ENCODE measurements at places on chromosomes 7 and 10.

DNA sequence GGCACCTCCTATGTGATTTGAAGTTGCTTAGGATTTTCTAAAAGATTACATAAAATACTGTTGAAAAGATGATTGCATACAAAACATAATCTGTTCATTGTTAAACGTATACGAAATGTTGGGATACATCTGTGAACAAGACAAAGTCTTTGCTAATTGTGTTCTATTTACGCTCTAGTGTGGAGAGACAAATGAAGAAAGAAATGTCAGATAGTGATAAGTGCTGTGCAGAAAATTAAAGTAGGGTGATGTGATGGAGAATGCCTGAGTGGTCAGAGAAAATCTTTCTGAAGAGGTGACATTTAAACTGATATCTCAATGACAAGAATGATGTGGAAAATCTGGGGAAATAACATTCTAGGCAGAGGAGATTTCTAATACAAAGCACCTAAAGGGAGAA, 13.4 kb upstream of the ZRANB1 start:
- DNase-seq = no peak

DNA sequence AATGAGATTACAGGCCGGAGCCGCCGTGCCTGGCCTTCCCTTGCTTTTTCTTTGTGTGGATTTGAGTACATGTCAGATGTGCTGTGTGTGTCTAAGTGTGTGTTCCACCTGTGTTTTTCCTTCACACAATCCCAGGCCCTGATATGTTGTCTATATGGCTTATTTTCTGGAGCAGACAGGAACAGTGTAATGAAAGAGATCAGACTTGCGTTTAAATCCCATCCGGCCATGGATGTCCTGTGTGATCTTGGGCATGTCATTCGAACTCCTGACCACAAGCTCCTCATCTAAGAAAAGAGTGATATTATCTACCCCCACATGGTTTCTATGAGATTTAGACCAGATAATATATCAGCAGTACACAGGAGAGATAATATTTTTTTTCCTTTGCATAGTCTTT, 37.2 kb downstream of the APBB1IP start:
- no peak for DNase-seq

DNA sequence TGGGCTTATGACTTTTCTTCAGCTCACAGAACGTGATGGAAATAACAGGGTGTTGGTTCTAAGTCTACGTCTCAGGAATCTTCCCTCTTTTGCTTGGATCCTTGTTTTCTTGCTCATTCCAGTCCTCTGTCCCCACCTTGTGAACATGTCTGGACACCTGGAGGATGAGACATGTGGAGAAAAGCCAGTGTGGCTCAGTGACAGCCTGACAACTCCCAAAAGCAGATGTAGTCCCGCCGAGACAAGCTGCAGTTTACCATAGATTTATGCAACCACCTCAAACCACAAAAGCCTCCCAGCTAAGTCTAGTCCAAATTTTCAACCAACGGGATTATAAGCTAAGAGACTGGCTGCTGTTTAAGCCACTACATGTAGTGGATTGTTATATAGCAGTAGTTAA, 476.1 kb downstream of the SH2D4B start:
- no peak for DNase-seq

- no peak for DNase-seq
Observed at GRCh38 chr7:147412782-147413556, 1177.6 kb upstream of the C7orf33 start.

- no peak for DNase-seq
Observed at GRCh38 chr10:102102421-102102820, 17.7 kb downstream of the LDB1 start.

GRCh38 chr10:110914431-110914830, 4.5 kb downstream of the BBIP1 start:
- DNase-seq = no peak

- no peak for DNase-seq
Observed at GRCh38 chr10:110429301-110429700, 68.4 kb upstream of the DUSP5 start.

DNA sequence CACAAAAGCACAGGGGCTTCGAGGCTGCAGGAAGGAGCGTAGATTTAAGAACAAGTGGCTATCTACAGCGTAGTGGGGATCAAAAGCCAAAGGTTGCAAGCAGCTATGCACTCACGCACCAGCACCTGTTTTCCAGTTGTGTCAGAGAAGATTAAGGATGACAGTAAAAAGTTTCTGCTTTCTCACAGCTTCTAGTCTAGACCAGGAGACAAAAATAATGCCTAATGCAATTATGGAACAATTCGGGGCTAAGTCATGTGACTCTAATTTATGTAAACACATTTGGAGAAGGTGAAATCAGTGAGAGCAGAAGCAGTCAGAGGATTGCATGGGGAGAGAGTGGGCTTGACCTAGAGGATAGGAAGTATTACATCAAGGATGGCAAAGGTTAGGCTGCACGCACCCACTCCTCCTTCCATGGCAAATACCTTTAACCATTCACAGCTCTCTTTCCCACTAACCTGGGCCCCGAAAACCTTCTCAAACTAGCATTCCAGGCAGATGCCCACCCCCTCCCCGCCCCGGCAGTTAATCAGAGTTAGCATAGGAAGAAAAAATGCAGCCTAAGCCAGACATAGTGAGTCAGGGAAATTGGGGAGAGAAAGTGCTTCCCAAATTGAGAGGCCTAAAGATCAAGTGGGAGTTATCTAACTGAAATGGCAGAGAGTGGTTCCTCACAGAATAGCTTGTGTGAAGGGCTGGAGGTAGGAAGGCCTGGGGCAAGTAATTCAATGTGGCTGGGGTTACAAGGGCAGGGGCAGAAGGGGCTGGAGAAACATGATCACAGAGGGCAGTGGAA, 48.2 kb upstream of the GPAM start:
- no peak for DNase-seq

DNA sequence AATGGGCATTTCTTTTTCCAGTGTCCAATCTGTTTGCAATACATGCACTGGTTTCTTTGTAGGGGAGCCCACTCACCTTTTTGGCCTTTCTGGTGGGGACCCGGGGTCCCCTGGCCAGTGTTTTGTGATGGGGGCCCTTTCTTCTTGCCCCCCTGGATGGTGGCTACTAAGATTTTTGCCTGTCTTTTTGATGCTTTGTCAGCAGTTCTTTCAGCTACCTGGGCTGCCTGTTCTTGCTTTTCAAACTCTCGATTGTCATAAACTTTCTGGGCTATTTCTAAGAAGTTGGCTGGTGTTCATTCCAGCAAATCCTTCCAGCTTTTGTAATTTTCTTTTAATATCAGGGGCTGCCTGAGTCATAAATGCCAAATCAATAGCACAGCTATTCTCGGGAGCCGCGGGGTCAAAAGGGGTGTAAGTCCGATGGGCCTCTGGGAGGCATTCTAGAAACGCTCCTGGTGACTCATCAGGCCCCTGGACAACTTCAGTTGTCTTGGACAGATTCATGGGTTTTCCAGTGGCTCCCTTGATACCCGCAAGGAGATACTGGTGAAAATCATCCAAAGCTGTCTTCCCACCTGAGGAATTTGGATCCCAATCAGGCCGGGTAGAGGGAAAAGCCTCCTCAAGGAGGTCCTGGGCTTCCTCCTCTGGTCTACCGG, 79.0 kb downstream of the PRR15 start:
- no peak for DNase-seq

- no peak for DNase-seq
Observed at GRCh38 chr7:143283381-143283780, 1.4 kb upstream of the TMEM139 start.

DNA sequence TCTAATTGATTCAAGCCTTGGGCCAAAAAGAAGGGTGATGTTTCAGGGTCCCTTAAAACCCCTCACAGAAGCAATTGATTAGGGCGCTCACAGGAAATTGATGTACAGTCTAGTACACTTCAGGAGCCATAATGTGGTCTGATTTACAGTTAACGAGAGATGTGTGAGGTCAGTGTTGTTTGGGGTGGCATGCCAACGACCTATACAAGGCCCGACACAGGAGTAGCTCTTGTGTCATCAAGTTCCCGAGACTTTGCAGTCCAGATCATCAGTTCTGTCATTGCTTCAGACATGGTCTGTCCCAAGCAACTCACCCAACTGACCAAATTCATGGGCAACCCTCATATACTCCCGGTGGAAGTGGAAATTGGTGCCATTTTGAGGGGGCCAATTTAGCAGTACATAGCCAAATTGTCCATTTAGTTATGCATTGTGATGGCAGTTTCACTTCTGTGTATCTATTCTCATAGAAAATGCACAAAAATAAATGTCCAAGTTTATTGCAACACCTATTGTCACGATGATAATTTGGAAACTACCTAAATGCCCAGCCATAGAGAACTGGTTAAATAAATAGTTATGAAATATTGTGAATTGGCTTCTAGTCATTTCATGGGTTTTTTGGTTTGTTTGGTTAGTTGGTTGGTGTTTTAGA, 18.0 kb upstream of the ARID5B start:
- DNase-seq = no peak

- DNase-seq = no peak
Observed at GRCh38 chr7:128172151-128172550, 68.9 kb upstream of the LEP start.

DNA sequence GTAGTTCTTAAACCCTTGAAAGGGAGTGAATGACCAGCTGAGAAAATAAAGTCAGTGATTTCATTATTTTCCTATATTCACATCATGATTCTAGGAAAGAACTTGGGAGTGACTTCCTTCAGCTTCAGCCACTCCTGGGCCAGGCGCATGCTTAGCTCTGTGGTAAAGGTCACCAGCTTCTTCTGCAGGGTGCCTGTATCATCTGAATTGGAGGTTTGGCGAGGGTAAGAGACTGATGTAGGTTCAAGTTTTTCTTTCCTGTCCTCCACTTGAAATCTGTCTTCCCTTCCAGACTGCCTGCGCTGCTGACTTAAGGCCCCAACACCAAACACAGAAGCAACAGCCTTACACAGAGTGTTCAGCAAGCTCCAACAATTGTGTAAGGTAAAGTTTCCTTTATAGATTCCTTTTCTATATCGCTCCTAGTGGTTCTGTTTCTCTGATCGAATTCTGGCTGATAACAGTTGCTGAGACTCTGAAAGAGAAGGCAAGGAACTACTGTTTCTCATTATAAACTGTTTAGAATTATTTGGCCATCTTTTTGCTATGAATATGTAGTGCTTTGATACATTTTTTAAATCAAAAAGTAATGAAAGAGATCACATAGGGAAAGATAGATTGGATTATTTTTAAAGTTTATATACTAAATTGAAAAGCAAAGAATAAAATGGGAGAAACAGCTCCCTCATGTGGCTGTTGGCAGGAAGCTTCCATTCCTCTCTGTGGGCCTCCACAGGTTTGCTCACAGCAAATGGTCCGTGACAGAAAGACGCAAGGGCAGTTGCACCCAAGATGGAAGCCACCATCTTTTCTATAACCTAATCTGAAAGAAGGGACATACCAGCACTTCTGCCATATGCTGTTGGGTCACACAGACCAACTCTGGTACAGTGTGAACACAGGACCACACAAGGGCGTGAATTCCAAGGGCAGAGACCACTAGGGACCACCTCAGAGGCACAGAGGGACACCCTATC, 14.0 kb downstream of the GATAD1 start:
- no peak for DNase-seq

DNA sequence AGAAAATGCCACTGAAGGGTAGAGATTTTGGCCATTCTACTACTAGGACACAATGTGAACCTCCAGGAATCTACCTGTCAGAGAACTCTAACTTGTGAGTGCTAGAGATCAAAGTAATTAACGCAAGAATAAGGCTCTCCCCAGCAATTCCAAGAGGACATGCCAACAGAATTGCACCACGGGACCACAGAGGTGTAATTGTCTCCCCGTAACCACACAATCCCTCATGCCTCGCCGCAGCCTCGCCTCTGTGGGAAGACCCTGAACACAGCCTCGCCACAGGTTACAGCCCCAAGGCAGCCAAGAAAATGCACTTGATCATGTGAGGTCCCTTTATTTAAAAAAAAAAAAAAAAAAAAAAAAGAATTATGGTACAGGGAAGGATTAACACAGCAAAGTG, 29.5 kb downstream of the CDCA7L start:
- no peak for DNase-seq

DNA sequence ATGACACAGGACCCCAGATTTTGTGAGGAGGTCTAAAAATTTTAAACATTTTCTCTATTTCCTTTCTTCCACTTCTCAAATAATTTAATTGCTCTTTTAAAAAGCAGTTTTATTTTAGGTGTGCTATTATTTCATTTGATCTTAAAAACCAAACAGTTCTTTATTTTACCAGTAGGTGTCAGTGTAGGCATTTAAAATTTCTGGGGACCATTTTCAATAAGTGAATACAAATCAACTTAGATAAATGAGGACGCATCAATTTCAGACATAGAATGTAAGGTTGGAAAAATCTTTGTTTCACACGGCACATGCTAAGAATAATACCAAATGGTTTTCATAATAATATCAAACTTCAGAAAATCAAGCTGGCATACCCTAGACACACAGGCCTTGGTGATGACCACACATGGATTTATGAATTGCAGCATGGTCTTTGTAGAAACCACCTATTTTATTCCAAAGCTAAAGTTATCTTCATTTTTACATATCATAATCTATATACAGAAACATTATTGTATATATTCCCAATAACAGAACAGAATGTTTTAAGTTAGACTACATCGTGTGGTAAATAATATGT, 127.6 kb upstream of the SLC26A5 start:
- no peak for DNase-seq

- no peak for DNase-seq
Observed at GRCh38 chr10:124075231-124075955, 18.0 kb downstream of the CHST15 start.

DNA sequence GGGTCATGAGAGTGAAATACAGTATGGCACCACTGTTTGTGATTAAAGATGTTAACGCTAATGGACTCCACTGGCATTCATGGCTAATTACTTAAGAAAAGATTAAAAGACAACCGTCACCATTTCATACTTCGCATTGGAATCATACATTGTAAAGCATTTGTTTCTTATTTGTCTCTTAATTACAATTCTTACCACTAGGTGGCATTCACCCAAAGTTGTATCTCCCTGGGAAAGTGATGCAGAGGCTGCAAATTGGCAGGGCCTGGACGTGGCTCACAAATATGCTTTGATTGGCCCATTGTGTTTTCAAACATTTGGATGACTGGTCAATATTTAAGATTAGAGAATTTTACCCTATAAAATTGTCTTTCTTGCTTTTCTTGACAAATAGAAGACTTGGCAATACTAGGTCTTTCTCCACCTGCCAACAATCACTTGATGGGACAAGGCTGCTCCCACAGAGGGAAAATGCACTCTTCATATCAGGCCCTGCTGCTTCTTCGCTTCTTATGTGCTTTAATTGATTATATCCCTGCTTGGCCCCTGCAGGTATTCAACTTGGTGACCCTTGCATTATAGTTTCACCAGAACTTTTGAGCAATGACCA, 72.1 kb upstream of the STARD3NL start:
- DNase-seq = no peak

DNA sequence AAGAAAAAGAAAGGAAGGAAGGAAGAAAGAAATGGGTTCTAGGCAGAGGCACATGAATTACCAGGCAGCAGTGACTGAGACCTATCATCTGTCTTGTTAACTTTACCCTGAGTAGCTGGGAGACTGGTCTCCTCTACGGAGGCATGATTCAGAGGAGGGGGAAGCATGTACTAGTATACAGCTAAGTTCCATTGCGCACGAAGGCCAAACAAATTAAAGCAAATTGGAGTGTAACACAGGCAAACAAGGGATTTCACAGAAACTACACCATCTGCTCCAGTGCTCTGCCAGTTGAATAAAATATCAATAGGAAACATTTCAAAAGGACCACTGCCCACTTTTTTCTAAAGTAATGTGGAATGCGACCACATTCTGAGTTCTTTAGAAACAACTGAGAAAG, 65.9 kb upstream of the RSU1 start:
- no peak for DNase-seq

GRCh38 chr7:147775516-147776284, 814.9 kb upstream of the C7orf33 start:
- no peak for DNase-seq

GRCh38 chr10:124731551-124731950, 12.6 kb downstream of the FAM53B start:
- DNase-seq = no peak
